ENCODE measurements at places on chromosomes 4 and X. TPM values are rescaled to one million over a fixed set of nuclear protein-coding genes. Genes with fewer than 3 reads are reported as not detected.

- no peak for DNase-seq
Observed at GRCh38 chr4:5547651-5548249, 160.6 kb downstream of the EVC2 start.

GRCh38 chr4:43348591-43348990, 456.1 kb downstream of the GRXCR1 start:
- no peak for DNase-seq

GRCh38 chr4:182206916-182207315, 36.3 kb upstream of the TENM3 start:
- DNase-seq: no peak

DNA sequence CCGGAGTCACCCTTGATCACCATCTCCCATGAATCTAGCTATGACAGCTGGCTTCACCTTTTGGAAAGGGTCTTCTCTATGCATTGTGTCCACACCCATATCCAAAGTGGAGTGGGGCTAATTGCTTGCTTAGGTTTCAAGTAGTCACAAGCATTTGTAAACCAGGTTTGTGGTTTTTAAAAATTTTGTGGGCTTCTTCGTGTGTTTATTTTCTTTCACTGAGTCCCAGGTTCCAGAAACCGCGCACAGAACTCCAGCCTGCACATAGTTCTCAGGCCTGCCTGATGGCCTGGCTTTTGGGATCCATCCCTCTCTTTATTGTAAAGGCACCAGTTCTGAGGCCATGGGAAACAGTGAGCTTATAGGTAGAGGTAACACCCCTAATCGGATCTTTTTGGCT, 70.2 kb upstream of the TLR3 start:
- DNase-seq: no peak

- DNase-seq: no peak
Observed at GRCh38 chr4:6869944-6870343, 39.7 kb upstream of the TBC1D14 start.

GRCh38 chr4:101347267-101347556, at the start of gene PPP3CA:
Gene PPP3CA (minus strand): TSS chr4:101347526.
- no peak for DNase-seq

GRCh38 chr4:130074096-130074495, 978.1 kb downstream of the C4orf33 start:
- no peak for DNase-seq

- no peak for DNase-seq
Observed at GRCh38 chr4:180052629-180053028, 2190.6 kb upstream of the TENM3 start.

- no peak for DNase-seq
Observed at GRCh38 chr4:92303621-92304027, at the start of gene GRID2. Gene GRID2 (plus strand): TSS chr4:92303966.

DNA sequence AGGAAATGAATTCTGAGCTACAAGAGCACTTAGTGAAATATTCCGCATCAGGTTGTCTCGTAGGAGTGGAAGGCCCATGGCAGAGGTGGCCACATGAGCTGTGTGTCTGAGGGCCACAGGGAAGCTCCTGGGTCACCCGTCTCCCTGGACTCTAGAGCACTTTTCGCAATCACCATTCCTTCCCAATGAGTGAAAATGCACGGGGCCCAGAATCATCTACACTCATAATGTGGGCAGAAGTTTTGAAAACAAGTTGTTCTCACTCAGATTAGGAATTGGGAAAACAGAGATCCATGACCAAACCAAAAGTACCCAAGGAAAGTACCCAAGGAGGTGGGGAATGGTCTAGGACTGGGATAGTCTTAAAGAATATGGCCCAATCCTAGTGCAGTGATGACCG, 94.4 kb downstream of the SCD5 start:
- no peak for DNase-seq

GRCh38 chr4:160562661-160563060, 1459.8 kb downstream of the RAPGEF2 start:
- DNase-seq: no peak

DNA sequence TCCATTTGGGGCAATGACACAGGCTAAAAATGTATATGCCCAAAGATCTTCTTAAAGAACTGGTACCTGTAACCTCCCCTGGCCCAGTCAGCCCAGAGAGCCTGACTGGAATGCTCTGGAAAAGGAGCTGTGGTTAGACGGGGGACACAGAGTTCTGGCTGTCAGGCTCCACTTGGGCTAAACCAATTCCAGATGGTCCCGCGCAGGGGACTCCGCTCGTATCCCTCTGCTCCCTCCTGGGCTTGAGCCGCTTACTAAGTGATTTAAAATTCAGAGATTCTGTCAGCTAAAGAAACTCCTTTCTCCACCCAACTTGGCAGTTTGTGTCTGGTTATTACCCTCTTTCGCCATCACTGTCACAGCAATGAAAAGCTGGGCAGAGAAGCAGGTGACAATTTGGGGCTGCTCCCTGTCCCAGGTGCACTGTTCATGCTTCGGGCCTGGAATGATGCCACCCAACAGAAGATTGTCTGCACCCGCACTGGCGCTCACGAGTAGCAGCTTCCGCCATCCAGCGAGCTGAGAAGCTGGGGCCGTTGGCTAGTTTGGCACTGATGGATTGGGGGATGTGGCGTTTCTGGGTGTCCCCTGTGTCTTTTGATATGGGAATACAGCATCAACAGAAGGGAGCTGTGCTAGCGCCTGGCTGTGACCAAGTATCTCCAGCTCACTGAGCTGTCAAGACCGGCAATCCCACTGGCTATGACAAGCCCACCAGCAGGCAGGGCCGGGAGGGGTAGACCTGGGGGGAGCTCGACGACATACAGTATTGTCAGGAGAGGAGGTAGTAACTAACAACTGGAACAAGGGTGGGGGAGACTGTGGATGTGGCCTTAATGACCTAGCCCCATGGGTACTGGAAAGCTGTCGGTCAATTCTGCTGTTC, 6.7 kb upstream of the IRAK1 start:
- no peak for DNase-seq

GRCh38 chrX:18620349-18620748, 51.6 kb downstream of the RS1 start:
- no peak for DNase-seq

GRCh38 chrX:12441381-12442128, 303.3 kb downstream of the FRMPD4 start:
- DNase-seq: peak; percentile 88

DNA sequence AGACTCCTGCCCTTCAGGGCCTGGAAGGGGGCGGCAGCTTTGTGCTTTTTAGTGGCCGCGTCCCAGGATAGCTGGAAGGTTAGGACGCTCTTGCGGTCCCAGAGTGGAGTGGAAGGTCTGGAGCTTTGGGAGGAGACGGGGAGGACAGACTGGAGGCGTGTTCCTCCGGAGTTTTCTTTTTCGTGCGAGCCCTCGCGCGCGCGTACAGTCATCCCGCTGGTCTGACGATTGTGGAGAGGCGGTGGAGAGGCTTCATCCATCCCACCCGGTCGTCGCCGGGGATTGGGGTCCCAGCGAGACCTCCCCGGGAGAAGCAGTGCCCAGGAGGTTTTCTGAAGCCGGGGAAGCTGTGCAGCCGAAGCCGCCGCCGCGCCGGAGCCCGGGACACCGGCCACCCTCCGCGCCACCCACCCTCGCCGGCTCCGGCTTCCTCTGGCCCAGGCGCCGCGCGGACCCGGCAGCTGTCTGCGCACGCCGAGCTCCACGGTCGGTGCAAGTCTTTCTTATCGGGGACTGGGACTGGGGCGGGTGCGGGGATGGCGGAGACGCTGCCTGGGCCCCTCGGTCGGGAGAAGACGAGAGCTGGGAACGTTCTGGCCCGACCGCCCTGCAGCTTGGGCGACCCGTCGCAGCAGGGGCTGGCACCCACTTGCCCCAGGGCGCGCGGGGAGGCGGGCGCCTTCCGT, at the start of gene EDNRA:
Gene EDNRA, plus strand, starts transcription at position 207 of the 686 bp plus-strand sequence. CDS start 4,585 bp downstream, outside the sequence.
- peak; percentile 22 for DNase-seq

DNA sequence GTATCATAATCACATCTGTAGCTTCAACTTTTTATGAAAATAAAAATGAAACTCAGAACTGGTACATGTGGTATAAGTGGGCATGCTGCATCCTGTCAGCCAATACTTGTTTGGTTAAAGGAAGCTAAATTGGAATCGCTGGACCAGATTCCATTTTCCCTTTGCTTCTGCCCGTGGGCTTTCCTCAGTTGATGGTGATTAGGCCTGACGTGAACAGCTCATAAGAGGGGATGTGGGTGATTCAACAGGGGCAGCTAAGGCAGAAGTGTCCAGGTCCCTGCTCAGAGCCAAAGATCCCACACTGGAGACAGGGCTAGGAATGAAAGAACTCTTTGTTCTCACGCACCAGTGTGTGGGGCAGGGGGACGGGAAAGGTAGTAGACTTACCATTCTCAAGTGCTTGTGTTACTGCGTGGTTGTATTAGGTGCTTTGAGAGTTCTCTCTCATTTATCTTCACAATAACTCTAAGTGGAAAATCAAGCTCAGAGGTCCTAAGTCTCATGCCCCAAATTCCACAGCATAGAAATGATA, 63.2 kb upstream of the GUCY1A1 start:
- peak; percentile 69 for DNase-seq

DNA sequence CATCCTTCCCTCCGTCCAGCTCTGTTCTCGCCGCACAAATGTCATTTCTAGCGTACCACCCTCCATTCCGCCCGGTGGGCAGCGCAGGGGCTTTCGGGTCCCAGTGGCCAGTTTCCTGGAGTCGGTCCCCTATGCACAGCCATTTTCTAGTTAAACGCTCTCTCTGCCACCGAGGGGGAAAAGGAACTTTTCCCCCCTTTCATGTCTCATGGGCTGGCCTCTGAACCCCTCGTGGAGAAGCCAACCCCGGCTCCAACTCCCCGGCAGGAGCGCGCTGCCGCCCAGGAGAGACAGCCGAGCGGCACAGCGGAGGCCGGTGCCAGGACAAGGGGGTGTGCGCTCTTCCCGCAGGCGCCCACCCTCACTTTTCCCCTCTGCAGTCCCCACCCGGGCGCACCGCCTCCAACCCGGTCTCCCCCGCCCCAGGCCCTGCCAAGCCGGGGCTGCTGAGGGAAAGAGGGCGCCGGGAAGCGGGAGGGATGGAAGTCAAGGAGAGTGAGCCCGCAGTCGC, 662 bp downstream of the APBB2 start:
- peak; percentile 11 for DNase-seq

DNA sequence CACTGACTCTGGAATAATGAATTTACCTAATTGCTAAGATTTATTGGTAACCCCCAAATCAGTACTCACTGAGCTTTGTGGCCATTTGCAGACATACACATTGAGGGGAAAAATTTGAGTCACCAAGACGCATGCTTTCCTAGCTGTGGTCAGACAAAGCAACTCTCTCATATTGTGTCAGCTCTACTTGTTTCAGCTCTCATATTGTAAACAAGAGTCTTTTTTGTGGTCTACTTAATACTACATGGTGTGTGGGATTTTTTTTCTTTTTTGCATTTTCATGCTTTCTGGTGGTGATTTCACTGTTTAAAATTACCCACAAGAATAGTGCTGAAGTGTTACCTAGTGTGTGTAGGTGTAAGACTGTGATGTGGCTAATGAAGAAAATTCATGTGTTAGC, 428.2 kb upstream of the GALNT7 start:
- DNase-seq: no peak

GRCh38 chr4:153919667-153920066, 130.8 kb upstream of the SFRP2 start:
- DNase-seq: no peak

- DNase-seq: peak; percentile 65
Observed at GRCh38 chr4:7006411-7006810, 36.8 kb upstream of the TADA2B start.

GRCh38 chrX:45424326-45424725, 223.7 kb upstream of the DIPK2B start:
- no peak for DNase-seq

DNA sequence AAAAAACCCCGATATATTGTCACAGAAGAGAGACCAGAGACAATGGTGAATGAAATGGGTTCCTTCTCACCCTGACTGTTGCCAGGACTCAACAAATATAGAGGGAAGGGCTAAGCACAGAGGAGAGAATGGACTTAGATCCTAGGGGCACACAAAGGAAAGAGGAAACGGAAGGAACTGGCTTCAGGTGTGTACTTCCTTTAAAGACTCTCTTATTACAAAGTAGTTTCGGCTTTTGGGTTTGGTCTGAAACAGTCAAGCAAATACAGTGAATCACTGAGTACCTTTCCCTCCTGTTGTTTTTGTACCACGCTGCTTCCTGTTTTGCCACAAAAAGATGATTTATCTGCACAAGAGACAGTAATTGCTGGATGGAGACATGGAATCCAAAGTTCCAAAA, 46.1 kb upstream of the S100G start:
- DNase-seq: no peak

DNA sequence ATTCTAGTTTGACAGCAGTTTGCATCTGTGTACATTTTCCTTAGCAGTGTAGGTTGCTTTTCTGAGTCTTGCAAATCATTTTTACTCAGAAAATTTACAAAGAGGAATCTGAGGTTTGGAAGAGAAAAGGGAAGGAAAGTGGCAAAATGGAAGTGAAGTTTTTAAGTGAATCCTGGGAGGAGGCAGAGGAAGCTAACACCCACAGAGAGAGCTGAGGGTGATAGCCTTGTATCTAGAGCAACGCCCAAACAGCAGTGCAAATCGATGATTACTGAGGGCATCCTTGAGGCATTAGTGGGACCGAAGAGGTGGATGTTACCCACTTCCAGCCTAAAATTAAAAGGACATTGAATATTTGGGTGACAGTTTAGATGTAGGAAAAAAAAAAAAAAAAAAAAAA, 31.8 kb downstream of the KLF3 start:
- no peak for DNase-seq

- DNase-seq: peak; percentile 63
Observed at GRCh38 chr4:107183155-107183774, 147.2 kb upstream of the DKK2 start.

ASB12 gene
- not detected for total RNA-seq

CXorf38 gene
- total RNA-seq: 18.9 TPM

CCNA2 gene
- 194 TPM for total RNA-seq

GPM6B gene
- 1.8 TPM for total RNA-seq

PRDM5 gene
- 11.4 TPM for total RNA-seq

KIAA1210 gene
- not detected for total RNA-seq

BST1 gene
- total RNA-seq: 21.2 TPM

CFAP299 gene
- not detected for total RNA-seq

RIPPLY1 gene
- not detected for total RNA-seq

Measured in RPMI7951 (cell line).